GM19239 (cell line): ENCODE measurements at places on chromosomes 6 and 20.

DNA sequence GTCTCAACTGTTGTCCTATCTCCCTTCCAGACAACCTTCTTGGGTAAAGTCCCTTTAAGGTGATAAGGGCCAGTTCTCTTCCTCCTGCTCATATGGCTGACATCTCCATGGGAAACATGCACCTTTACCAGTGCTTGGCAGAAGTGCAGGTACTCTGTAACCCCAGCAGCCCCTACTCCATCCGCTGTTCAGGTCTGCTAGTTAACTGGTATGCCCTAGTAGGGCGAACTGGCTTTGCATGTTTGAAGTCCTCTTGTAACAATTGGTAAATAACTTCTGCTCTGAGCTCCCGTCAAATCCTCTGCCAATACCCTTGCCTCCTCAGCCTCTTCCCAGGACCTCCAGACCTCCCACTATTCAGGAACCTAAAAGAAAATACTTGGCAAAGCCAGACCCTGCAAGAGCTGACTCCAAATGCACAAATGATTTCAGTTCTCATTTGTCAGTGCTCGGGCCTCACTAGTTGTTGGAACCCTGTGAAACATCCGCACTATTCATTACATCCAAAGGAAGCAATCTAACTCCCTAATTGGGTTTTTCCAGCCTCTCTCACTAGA is 703.7 kb downstream of the MAFB start:
- DNase-seq = no peak

GRCh38 chr20:23624324-23624691 is 13.4 kb downstream of the CST3 start:
- no peak for DNase-seq

- no peak for DNase-seq
Observed at GRCh38 chr6:93962566-93962965, 543.2 kb upstream of the EPHA7 start.

DNA sequence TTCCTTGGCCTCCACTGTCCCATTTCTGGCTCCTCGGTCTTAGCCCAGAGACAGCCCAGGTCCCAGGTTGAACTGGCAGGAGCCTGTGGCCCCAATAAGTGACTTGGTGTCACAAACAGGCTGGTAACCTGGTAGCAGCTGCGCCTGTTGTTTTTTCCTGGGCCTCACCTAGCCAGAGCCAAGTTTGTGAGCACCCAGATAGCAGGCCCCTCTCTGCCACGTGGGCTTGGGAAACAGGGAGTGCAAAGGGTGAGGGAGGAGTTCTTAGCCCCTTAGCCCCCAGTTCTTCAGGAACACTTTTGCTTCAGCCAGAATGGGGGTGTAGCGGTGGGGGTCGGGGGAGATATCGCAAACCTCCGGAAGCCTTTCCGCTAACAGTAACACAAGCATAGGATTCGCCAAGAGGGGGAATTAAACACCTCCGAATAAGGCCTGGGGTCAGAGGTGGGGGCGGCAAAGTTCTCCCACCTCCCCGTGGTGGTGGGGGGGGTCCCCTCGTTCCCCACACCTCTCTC is 760 bp downstream of the C6orf132 start:
- no peak for DNase-seq

- DNase-seq = peak; percentile 10
Observed at GRCh38 chr20:5080384-5080877, 39.3 kb downstream of the PCNA start.

- no peak for DNase-seq
Observed at GRCh38 chr6:170052991-170053821, 237.7 kb downstream of the DLL1 start.

- DNase-seq = peak; percentile 22
Observed at GRCh38 chr6:37381579-37381978, 27.8 kb downstream of the RNF8 start.

- peak; percentile 18 for DNase-seq
Observed at GRCh38 chr6:5379647-5380242, 118.4 kb downstream of the FARS2 start.

GRCh38 chr6:86856937-86857563 is 80.3 kb upstream of the HTR1E start:
- DNase-seq = no peak

- DNase-seq = peak; percentile 58
Observed at GRCh38 chr20:20360464-20360863, 7.4 kb upstream of the INSM1 start.

DNA sequence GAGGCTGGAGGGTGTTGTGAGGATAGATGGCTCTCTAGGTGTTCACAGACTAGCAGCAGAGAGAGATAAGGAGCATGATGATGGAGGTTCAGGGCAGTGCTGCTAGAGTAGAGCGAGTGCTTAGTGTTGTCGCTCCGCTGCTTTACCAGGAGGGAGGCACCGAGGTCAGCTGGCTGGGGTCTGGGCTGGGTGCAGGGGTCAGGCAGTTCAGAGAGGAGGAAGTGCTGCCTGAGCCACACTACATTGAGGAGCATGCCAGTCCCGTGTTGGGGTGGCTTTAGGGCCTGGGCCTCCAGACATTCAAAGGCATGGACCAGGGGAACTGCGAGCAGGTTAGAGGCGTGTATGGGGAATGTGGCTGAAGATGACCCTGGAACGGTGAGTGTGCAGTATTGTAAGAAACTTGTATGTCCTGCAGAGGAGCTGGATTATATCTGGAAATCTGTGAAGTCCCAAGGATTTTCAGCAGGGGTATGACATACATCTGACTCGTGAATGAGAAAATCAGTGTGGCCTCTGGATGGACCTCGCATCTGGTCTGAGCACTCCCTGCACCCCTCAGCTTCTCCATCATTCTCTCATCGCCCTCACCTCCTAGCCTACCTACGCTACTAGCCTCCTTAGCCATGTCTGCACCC is 66.9 kb downstream of the IGF2R start:
- no peak for DNase-seq

DNA sequence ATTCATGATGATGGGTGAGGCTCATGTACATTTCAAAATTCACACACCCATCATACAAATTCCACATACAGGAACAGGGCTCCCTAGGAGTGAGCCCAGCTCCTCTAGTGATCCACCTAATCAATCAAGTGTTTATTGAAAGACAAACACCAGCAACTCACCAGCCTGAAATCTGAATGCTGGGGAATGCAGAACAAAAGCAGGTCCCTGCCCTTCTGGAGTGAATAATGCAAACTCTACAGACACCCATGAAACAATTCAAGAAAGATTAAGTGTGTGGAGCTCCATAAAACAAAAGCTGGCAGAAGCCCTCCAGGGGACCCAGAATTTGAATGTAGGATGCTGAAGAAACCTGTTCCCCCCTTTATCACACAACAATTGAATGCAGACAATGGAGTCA is 396.7 kb upstream of the JARID2 start:
- no peak for DNase-seq

DNA sequence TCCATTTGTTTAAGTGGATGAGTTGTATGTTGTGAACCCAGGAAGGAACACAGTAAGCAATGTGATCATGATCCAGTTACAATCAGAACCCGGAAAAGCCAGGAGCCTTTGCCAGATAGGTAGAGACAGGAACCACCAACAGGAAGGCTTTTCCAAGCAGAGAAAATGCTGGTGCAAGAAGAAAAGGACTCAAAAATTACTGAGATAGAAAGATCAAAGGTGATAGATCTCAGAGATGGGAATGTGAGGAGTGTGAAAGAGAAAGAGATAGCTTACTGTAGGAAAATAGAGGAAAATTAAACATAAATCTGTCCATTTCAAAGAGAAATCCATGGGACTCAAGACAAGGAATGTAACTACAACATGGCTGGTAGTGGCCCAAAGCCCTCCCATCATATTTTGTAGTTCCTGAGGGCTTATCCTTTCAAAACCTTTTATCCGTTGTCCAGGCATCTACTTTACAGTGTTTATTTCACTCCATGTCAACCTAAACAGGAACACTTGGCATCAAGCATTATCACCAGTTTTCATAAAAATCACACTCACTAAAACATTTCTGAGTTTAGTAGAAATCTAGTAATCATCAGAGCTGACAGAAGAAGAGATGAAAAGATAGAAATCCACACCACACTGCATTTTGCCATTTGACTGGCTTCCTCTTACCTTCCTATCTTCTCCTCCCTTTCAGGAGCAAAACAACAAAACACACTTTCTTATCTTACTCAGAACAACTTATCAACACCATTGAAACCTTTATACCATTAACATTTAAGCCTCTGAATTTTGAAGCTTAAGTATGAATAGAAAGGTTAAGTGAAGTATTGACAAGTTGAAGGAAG is 44.5 kb upstream of the STXBP5 start:
- no peak for DNase-seq

GRCh38 chr6:110999634-111000270 is 17.9 kb downstream of the RPF2 start:
- no peak for DNase-seq

DNA sequence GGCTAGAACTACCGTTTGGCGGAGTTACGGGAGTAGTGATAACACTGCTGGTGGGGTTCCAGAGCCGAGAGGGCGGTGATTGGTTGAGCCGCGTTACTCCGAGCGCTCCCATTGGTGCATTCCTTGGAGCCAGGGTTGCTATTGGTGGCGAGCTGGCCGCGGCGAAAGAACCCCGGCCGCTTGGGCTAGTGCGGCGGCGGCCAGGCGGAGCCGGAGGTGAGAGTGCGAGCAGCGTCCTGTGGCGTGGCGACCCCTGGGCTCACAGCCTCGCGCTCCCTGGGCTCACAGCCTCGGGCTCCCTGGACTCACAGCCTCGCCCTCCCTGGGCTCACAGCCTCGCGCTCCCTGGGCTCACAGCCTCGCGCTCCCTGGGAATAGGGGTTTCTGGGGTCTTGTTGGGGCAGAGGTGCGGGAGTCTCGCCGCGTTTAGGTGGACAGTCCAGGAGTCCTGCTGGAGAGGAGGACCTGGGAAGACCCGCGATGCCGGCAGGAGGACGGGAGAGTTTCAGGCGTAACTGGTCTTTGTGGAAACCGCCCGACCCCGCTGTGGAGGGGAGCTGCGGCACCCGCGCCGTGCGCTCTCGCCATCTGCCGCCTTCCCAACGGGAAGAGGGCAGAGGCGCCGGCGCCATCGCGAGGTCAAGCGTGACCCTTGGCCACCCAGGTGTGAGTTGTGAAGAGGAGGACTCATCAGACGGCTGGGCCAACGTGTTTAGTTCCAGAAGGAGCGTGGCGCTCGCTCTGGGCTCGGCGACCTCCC is 12.2 kb downstream of the PRDM13 start:
- no peak for DNase-seq

GRCh38 chr6:72669324-72669723 is 47.5 kb downstream of the KCNQ5 start:
- DNase-seq = no peak

- no peak for DNase-seq
Observed at GRCh38 chr6:11976489-11976888, 35.6 kb upstream of the HIVEP1 start.

GRCh38 chr20:32975698-32976674 is 28.2 kb downstream of the SUN5 start:
- no peak for DNase-seq

DNA sequence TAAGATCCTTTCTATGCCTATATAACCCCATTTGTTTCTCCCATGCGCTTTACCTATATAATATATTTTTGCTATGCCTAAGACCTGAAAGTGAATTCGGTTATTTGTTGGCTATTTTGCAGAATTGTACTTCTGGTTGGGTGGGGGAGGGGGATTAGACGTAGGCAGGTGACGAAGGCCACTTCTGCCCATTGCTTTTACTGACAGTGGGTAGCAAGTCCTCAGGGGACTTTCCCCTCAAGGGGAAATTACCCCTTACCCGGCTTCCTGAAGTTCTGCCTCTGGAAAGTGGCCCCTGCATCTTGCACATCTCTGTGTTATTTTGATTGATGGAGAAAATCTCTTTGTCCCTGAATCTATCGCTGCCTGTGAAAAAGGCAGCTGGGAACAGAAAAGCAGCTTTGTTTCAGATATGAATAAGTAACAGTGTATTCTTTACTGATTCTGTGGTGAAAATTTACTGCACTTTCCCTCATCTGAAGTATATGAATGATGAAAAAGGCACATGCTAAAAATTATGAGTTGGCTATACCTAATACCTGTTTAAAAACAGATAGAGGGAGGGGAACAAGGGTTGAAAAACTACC is 133.9 kb downstream of the UTRN start:
- DNase-seq = no peak

GRCh38 chr6:132209351-132209750 is 191.9 kb downstream of the MOXD1 start:
- no peak for DNase-seq

DNA sequence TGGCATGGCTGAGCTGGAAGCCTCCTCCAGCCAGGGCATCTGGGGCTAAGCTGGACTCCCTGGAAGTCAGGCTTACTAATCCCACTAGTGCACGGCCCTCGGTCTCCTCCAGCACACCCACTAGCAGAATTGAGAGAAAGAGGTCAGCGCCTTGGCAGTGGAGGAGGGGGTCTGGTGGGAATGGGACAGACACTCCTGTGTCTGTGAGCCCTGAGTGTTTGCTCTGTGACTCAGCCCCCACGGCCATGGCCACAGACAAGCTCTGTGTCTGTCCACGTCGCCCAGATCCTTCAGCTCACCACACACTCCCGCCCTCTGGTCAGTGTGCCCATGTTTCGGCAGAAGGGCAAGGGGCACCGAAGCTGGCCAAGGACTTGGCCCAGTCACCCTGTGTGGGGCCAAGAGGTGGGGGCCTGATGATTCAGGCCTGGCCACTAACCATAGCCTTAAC is 8.8 kb downstream of the MDFI start:
- DNase-seq = no peak

DNA sequence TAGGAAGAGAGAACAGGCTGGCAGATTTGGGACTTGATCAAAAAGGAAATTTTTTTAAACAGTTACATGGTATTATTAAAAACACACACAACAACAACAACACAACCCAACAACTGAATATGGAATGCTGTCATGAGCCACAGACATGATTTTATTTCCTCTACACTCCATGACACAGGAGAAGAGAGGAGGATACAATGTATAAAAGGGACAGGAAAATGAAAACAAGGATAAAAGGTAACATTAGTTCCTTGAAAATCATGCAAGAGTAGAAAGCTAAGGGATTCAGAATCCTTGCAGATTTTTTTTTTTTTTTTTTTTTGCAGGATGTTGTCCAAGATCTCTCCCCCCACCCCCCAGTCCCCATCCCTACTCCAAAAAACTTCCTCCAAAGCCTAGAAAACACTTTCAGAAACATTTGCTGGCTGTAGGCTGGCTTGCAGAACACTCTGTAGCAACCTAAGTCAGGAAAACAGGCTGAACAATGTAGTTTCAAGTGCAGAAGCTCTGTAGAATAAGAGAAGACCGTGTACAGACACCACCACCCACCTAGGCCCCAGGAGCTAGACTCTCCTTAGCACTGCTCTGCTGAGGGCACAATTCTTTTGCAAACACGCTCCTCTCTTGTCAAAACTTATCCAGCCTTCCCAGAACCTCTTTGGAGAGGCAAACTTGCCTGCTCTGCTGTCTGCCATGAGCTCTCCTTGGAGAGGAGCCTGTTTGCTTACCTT is 845 bp downstream of the ZMYND8 start:
- DNase-seq = no peak

DNA sequence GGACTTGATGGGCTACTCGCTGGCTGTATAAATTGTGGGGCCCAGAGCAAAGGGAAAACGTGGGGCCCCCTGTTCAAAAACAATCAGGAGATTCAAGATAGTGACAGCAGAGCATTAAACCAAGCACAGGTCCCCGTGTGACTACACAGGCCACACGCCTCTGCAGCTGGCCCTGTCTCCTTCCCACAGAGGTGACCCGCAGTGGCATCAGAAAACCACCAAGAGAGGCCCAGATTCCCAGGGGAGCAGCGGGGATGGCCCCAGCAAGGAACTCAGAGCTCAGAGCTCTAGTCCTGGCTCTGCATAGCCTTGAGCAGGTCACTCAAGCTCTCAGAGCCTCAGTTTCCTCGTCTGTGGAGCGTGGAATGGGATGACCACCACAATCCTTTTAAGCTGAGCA is 57.6 kb downstream of the CPNE5 start:
- DNase-seq = no peak

- no peak for DNase-seq
Observed at GRCh38 chr6:18004256-18004985, 17.0 kb upstream of the KIF13A start.
